Stomach (tissue), 19 donors: ENCODE measurements at places on chromosomes 1 and 21. TPM values are rescaled to one million over a fixed set of nuclear protein-coding genes. Genes with fewer than 3 reads are reported as not detected.

ANGPTL1 gene
- total RNA-seq: 5.5 TPM

DNA sequence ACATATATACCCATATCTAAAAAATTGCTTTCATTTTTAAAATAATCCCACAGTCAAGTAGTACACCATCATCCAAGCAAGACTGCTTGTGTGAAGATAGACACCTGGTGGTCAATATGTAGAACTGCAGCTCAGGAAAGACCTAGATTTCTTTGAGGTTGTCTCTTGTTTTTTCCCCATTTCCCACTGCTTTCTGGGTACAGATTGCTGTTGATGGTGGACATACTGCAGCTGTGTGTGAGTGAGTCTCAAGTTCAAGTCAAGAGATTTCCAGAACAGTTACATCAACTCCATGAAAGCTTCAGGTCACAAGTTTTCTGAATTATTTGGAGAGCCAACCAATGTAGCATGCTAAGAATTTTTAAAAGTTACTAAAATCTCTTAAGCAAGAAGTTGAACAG, 306.4 kb downstream of the DUSP10 start:
- DNase-seq: no peak

- no peak for DNase-seq
Observed at GRCh38 chr1:39450956-39451606, 40.4 kb upstream of the BMP8A start.

DNA sequence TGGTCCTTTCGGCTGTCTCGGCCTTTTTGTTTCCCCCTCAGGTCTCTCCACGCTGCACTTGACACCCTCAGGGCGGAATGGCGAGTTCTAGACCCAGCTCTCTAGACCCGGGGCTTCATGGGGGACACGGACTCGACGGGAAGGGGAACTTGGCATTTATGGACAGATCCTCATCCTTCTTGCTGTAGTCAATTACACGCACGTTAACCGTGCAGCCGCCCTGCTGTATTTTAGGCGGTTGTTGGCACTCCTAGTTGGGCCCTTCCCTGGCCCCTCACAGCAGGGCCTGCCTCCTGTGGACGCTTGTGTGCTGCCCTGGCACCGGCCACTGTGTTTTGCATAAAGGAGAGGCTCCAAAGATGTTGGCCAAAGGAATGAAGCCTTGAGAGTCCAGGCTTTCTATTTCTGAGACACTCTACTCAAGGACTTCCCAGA, 558 bp upstream of the BTG3 start:
- DNase-seq: peak; percentile 76

- no peak for DNase-seq
Observed at GRCh38 chr21:29193072-29193471, 62.6 kb downstream of the MAP3K7CL start.

CR1 gene
- total RNA-seq: 3.7 TPM

DNA sequence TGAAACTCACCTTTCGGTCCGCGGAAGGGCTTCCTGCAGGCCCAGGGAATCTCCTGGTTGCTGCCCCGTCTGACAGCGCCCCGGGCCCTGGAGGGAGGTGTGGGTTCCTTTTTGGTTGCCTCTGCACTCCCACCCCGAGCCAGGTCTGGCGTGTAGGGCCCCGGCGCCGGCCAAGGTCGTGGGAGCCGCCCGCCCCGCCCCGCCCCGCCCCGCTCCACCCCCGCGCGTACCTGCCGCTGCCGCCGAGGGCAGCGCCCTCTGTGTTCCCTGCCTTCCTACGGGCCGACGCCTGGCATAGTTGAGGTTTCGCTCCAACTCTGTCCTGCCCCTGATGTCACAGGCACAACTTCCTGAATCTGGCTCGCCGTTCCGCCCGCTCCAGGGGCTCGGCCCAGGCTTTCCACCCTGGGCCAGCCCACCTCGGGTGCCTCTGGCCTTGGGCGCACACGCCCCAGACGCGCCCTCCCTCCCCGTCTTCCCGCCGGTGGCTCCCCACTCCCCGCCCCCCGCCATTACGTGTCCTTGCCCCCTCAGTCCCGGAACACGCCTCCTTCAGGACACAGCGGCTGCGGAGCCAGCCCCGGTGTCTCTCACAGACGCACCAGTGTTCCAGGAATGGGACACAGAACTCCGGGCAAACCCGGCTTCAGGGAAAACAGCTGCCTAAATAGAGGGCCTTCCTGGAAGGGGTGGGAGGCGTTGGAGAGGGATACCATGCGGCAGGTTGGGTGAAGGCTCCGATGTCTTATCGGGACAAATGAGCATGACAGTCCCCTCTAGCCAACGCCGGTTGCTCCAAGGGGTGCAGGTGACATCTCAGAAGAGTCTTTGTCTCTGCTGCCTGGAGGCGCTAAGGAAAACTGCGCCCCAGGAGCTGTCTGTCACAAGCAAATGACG, at the start of gene KIAA0040:
KIAA0040 (minus strand) TSS at position 147 of the 897 bp plus-strand sequence. CDS start 31,763 bp downstream, outside the sequence.
- DNase-seq: peak; percentile 81

GRCh38 chr21:38798081-38798480, 7.6 kb upstream of the ETS2 start:
- DNase-seq: no peak

DNA sequence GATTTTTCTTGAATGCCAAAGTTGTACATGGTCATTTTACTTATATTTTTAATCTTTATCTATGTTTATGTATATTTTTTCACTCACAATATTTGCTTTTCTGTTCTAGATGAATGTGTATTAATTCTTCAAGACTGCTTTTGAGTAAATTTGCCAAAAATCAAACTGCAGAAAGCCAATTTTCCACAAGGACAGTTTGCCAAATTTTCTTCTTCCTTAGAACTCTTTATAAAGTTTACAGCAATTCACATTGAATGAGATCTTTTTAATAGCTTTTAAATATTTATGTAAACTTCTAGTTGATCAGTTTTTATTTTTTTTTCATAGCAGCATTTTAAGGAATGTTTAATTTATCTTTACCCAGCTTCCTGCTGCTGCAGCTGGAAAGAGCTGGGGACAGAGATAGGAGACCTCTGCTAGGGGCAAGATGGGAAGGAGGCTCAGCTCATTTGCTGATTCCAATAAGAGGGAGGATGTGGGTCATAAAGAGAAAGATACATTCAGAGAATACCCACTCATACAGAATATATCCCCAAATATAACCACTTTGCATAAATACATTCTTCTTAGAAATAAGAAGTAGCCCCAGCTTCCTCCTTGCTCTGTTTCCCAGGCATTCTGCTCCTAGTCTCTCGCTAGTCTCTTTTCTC, 93.0 kb downstream of the ODF2L start:
- DNase-seq: peak; percentile 19

- DNase-seq: no peak
Observed at GRCh38 chr1:167708940-167709389, 12.8 kb upstream of the MPZL1 start.

STYXL2 gene
- total RNA-seq: 0.73 TPM

NTMT2 gene
- total RNA-seq: not detected

GRCh38 chr1:18752409-18752808, 107.1 kb downstream of the TAS1R2 start:
- no peak for DNase-seq

GRCh38 chr1:164712131-164713036, 153.4 kb downstream of the PBX1 start:
- peak; percentile 83 for DNase-seq

CFAP141 gene
- not detected for total RNA-seq

DNA sequence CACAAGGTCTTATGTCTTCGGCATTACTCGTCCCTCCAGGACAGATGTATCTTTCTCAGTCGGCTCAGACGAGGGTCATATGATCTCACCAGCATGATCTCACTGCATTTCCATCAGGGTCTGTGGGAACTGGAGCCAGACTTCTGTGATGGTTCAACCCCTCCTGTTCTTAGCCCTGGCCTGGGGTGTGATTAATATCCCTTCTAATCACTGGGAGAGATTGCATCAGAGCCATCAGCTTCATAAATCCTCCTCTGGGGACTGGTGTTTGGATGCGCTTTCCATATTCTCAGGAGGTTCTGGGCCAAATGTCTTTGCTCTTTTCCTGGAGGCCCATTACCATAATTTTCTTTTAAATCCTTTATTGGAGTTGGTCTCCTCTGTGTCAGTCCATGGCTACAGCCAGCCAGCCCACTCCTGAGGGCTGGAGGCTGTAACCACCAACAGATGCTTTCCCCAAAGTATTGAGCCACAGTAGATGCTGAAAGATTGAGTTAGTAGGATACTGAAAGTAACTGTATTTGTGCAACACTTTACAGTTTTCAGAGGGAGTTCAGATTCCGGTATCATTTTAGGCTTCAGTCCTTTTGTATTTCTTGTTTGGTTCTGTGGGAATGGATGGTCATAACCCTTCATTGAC, 20.0 kb downstream of the CACNA1E start:
- no peak for DNase-seq

GRCh38 chr1:67214420-67215174, 48.3 kb downstream of the IL23R start:
- peak; percentile 54 for DNase-seq

- no peak for DNase-seq
Observed at GRCh38 chr1:160377585-160378206, 10.8 kb downstream of the NHLH1 start.

ELF3 gene
- total RNA-seq: 190 TPM

DNA sequence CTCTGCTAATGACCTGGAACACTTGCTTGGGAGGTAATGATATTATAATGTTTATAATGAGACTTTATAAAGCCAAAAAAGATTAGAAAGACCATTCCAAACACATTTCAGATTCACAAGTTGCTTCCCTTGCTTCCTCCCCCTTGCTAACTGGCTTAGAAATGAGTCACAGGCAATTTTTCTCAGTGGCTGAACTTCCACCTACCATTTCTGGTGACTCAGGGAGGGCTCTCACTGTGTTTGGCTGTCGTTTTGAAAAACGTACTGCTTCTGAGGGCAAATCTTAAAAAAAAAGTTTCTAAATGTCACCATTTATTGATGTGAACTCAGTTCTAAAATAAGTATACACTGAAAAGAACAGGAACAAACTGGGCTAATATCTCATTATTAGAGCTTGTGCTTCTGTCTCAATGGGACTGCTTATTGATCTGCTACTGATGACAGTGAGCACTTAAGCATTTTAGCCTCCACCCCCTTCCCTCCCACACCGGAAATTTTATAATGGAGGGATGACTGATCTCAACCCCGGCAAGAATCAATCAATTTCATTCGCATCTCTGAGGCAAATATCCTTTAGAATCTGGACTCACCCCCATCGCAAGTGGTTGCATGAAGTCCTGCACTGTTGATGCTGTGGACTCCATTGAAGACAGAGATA, 278.3 kb downstream of the KCTD3 start:
- no peak for DNase-seq

DNA sequence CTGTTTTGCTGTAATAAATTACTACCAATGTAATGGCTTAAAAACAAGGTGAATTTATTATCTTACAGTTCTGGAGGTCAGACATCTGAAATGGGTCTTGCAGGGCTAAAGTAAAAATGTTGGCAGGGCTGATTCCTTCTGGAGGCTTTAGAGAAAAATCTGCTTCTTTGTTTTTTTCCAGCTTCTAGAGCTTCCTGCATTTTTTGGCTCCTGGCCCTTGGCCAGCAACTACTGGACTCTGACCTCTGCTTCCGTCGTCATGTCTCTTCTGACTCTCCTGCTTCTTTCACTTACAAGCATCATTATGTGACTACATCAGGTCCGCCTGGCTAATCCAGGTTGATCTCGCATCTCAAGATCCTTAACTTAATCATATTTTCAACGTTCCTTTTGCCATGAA, 350.9 kb downstream of the S1PR1 start:
- DNase-seq: peak; percentile 69

RASSF5 gene
- 2.2 TPM for total RNA-seq

DNA sequence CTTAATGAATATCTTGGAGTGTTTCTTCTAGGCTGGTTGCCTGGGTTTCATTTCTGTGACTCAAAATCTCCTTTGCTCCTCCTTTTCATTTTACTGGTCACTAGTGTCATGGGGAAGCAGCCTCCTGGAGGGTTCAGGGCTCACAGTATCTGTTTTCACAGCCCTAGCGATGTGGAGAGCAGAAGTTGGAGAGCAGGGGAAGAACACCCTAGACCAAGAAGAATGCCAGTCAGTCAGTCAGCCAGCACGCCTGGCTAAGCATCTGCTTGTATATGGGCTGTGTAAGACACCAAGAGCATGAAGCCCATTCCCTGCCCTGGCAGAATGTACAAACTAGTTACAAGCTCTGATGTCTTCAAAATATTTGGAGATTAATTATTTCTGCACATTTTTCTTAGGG, 7.9 kb downstream of the RXRG start:
- no peak for DNase-seq

- no peak for DNase-seq
Observed at GRCh38 chr1:44048532-44049215, 17.4 kb upstream of the SLC6A9 start.

GRCh38 chr1:230280906-230281413, 145.2 kb downstream of the PGBD5 start:
- DNase-seq: no peak

DNA sequence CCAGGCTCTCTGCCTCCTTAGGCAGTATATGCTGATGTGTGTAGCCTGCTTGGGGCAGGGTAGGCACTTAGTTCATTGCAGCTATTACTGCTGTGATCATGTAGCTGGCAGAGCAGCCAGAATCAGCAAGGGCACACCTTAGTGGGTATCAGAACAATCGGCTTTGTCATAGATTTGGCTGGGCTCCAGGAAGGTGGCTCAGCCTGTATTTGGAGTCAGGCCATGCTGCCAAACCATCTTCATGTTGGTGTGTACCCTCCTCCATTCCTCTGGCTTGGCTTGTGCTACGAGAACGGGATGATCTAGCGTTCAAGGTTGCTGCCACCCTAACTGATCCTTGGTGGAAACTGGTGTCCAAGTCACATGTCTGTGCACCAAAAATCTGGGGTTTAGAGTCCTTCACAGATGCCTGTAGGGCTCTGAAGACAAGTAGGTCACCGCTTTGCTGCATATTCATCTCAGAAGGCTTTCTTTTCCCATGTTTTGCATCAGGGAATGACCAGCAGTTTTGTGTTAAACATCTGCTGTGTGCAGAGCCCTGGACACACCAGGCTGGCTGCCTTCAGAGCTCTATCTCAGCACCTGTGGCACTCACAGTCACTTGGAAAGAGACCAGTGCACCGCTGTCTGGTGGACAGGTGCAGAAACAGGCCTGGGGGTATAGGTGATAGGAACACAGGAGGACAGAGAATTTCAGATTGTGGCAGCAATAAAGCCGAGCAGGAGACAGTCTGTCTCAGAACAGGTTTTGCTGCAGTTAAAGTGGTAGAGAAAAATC, 23.7 kb downstream of the VANGL1 start:
- DNase-seq: peak; percentile 48
